ENCODE measurements at places on chromosomes 7 and 10.

- DNase-seq = no peak
These were observed 1.1 kb upstream of the LBX1 start for GRCh38 chr10:101230183-101230917.

GRCh38 chr7:41579961-41580935 lies 122.6 kb downstream of the INHBA start:
- DNase-seq = no peak

- DNase-seq = no peak
These were observed 32.3 kb upstream of the BHLHA15 start for GRCh38 chr7:98178762-98179490.

- DNase-seq = no peak
These were observed 624.6 kb downstream of the CALN1 start for GRCh38 chr7:71787513-71787912.

DNA sequence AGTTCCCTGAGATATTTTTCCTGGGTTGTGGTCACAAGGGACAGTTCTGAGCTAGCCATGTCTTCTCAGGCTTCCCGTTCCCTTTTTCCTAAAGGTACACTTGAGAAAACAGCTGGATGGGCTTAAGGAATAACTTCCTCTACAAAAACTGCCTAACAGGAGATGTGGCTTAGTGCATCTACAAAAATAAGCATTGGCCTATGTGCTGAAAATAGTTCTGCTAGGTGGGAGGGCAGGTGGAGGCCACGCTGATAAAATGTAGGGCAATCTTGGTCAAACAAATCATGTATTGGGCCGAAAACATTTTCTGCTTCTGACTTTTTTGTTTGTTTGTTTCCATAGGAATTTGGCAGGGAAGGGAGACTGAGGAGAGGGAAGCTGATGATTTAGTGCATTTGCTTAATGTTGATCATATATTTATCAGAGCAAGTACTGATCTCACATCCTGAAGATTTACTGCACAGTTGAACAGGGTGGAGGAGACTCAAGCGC lies 409.4 kb upstream of the FZD8 start:
- DNase-seq = no peak

- DNase-seq = no peak
These were observed 171.7 kb downstream of the CUX1 start for GRCh38 chr7:101989101-101989500.

- no peak for DNase-seq
These were observed 25.8 kb downstream of the COA1 start for GRCh38 chr7:43703573-43703972.

GRCh38 chr10:32055478-32056135 lies 618 bp downstream of the KIF5B start:
- peak; percentile 63 for DNase-seq

DNA sequence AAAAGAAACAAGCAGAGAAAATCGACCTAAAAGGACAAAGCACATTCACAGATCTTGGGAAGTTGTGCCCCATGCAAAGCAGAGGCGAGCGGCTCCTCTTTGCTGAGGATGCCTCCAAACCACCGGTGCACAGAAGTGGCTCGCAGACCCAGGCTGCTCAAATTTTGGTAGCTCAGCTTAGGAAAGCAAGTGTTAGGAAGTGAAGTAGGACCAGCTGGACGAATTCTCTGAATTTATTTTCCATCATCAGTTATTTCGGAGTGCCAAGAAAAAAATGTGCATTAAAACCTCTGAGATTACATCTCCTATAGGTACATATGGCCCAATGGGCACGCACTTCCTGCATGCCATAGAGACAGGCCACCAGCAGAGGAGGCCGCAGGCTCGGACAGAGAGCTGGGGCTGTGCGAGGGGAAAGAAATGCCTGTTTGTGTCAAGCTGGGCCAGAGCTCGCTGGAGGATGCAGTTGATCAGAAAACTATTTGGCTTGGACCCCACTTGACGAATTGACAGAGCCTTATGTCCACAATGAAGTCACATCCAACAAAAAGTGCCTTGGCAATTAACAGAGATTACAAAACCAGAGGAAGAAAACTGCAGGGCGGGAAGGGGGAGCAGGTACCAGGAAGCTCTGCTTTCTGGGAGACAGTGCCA lies 122.3 kb upstream of the LYZL2 start:
- DNase-seq = peak; percentile 8

DNA sequence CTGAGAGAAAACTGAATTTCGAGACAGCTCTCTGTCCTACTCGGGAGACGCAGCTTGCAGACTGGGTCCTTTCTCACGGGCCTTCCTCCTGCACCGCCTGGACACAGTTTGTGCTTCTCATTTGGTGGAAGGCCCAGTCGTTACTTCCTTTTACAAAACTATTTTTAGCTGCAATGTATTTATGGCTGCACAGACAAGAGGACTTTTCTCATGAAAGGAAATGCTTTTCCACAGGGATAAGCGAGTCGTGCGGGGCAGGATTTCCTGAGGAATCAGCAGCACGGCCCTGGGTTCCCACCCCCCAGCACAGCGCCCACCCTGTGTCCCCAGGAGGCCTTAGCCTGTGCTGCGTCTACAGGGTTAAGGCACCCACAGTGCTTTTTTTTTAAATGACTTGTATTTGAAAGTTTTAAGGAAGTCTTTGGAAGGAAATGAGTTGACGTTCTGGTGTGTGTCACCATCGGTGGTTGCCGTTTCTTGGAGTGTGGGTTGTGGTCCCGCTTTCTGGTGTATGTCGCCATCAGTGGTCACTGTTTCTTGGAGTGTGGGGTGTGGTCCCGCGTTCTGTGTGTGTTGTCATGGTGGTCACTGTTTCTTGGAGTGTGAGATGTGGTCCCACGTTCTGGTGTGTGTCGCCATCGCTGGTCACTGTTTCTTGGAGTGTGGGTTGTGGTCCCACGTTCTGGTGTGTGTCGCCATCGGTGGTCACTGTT lies 50.9 kb downstream of the INPP5A start:
- DNase-seq = no peak

GRCh38 chr10:124741281-124741921 lies 2.8 kb downstream of the FAM53B start:
- DNase-seq = peak; percentile 82

GRCh38 chr7:45106-46090 lies 147.0 kb upstream of the FAM20C start:
- no peak for DNase-seq

GRCh38 chr10:76902949-76903348 lies 734.7 kb downstream of the KCNMA1 start:
- DNase-seq = peak; percentile 13

DNA sequence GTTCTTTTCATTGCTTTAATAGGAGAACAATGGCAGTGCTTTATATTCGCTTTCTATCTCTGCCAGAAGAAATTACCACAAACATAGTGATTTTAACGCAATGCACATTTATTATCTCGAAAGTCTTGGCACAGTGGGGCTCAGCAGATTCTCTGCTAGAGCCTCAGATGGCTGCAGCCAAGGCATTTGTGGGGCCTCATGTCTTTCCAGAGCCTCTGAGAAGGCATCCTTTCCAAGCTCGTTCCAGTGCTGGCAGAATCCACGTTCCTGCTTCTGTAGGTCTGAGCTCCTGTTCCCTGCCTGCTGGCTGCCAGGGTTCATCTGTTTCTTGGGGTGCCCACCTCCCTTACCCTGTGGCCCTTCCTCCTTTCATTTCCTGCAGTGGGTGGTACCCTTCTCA lies 60.2 kb downstream of the LRRC18 start:
- no peak for DNase-seq

- no peak for DNase-seq
These were observed 192.7 kb downstream of the TCF7L2 start for GRCh38 chr10:113142601-113143362.

DNA sequence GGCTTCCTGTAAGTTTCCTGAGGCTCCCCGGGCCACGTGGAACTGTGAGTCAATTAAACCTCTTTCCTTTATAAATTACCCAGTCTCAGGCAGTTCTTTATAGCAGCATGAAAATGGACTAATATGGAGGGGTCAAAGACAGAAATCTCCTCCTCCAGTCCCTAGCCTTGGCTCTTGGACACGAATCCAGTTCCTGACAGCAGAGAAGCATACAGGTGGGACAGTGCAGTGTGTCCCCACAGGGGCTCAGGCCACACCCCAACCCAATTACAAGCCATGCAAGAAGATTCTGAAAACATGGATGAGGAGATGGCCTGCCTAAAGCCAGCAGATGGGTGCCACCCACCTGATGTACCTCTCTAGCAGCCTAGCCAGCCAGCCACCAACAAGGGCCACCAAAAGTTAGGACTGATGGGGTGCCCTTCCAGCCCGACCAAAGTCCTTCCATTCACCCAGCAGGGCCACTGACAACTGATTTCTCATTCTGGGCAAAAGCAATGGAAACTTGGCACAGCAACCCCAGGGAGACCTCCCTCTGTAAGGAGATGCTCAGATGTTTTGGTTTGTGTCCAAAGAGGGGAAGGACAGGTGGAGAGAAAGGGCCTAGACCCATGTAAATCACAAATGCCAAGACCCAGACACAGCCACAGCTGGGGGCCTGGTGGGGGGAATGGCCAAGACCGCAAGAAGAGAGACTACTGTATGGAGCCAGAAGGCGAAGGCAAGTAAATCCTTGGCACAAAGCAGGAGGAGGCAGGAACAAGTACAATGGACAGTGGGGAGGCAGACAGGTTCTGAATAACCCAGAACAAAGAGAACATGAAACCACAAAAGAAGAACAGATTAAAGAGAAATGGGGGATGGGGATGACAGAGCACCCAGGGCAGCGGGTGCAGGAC lies 13.6 kb downstream of the GPRIN2 start:
- DNase-seq = no peak

GRCh38 chr7:27606270-27607209 lies 56.1 kb downstream of the HIBADH start:
- DNase-seq = no peak

- DNase-seq = peak; percentile 85
These were observed 150.4 kb downstream of the SFMBT2 start for GRCh38 chr10:7260412-7260900.

- DNase-seq = no peak
These were observed 21.5 kb upstream of the ZNF800 start for GRCh38 chr7:127413962-127414361.

DNA sequence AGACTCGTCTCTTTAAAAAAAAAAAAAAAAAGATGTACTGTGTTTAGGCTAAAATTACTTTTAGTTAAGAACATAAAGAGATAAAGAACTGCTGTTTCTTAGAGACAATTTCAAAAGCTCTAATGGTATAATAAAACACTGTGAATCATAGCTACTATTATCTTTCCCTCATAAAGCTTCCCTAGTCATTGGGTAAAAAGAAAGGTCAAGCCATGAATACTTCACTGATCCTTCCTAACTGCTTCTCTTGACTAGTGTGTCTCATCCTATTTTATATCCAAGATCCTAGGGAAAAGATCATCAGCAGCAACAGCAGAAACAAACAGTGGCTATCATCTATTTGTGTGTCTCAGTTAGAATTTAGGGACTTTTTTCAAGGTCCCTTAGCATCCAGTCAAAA lies 10.5 kb downstream of the YME1L1 start:
- DNase-seq = no peak

GRCh38 chr7:121012919-121013318 lies 24.4 kb downstream of the CPED1 start:
- DNase-seq = no peak

GRCh38 chr7:8480527-8480926 lies 47.1 kb downstream of the NXPH1 start:
- no peak for DNase-seq

- peak; percentile 26 for DNase-seq
These were observed 205.8 kb upstream of the FRMD4A start for GRCh38 chr10:14536241-14537213.

DNA sequence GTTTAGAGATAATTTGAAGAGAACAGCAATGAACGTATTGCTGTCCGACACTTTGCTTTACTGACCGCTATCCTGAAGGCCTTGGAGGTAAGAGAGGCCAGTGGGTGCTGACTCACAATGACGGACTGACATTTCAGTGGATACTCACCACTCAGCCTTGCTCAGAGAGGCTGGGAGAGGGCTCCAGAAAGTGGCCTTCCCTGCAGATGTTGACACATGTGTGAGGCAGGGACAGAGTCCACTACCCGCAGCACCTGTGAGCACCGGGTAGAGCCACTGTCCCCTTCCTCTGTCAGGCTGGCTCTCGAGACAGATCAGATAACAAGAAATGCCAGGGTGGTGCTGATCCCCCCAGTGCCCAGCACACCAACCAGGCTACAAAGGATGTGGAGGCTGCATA lies 75.0 kb downstream of the GPR26 start:
- DNase-seq = no peak

GRCh38 chr10:96648297-96648696 lies 61.5 kb upstream of the TM9SF3 start:
- DNase-seq = no peak

DNA sequence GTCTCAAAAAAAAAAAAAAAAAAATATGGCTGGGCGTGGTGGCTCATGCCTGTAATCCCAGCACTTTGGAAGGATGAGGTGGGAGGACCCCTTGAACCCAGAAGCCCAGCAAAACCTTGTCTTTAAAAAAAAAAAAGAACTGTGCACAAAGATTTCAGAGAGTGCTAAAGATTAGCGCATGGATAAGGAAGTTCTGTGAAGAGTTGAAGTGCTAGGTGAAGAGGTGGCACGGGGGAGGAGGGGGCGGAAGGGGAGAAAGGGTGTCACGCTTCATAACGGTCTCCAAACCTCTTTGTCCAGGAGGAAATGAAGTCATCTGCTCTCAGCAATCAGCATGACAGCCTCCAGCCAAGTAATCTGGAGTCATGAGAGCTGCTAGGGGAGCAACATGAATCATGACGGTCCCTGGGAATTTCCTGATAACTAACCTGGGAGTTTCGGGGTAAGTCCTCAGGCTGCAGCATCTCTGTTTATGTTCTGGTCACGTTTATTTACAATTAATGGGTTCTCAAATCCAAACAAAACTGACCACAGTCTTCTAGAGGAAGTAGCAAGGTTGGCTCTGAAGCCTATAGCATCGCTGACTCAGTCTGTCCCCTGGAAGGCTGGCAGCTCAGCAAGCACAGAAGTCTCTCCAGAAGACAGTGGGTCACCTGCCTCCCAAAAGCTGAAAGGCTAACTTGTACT lies 1.9 kb upstream of the PLAU start:
- peak; percentile 85 for DNase-seq

DNA sequence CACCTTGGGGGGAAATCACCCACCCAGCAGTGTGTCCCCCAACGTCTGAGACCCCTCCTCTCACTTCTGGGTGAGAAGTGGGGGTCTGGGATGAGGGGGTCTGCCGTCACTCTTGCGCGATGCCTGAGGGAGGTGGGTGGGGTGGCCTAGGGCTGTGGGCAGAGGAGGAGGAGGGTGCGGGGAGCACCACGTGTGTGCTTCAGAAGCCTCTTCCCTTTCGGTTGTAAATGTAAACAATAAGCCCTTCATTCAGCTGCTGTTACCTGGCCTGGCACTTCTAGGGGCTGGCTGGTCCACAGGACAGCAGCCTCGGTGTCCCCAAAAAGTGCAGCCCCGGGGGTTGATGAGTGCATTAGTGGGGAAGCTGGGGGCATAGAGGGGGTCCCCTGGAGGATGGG lies 1.3 kb downstream of the CLIP2 start:
- DNase-seq = no peak

DNA sequence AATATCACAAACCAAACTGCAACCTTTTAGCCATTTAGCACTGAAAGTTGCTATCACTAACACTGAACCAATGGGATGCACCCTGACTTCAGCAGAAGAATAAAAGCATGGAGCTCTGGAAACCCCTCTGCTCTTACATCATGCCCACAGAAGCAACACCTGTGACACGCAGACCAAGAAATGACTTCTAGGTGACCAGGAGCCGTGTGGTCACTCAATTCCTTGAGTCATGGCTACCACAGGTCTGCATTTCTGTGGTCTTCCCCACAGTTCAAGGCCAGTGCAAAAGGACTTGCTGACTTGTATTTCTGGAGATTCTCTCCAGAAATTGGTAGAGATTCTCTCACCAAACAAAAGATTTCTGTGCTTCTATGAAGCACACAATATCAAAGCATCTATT lies 38.3 kb downstream of the NRCAM start:
- no peak for DNase-seq

All from RWPE1 (cell line).